ENCODE measurements at places on chromosomes 5 and 9. TPM values are rescaled to one million over a fixed set of nuclear protein-coding genes. Genes with fewer than 3 reads are reported as not detected.
A peak's percentile ranks its signal among the peaks of the same experiment; 100 is the strongest.

DNA sequence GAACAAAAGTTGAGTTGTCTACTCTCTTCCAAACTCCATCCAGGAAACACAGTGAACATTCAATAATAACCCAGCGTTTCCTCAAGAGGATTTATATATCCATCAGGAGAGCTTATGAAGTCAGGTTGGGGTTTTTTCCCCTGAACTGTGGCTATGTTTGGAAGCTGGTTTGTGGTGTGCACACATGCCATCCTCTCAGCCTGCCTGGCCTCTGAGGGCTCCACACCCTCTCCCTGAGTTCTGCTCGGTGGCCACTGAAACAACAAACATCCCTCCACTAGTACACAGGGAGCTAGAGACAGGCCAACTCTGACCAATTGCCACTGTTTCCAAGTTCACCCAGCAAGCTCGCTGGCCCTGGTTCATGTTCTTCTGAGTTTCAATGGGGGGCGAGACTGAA lies 35.7 kb downstream of the SMIM23 start:
- DNase-seq, result no peak

DNA sequence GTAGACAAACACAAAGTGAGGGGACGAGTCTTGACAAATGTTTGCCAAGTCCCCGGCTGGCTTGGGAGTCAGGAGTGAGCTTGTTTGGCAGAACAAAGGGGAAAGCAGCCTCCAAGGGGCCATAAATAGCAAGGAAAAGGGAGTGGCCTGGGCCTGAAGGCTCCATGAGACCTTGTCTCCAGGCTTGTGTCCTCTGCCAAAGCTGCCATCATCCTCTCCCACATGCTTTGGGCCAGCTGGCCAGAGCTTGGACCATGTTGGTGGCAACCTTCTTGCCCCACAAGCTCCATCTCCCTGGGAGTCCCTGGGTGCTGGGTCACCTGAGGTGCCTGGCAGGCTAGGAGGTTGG lies 13.3 kb upstream of the PITX1 start:
- no peak for DNase-seq

GRCh38 chr5:56298336-56299090 lies 65.4 kb upstream of the ANKRD55 start:
- DNase-seq, result no peak

DNA sequence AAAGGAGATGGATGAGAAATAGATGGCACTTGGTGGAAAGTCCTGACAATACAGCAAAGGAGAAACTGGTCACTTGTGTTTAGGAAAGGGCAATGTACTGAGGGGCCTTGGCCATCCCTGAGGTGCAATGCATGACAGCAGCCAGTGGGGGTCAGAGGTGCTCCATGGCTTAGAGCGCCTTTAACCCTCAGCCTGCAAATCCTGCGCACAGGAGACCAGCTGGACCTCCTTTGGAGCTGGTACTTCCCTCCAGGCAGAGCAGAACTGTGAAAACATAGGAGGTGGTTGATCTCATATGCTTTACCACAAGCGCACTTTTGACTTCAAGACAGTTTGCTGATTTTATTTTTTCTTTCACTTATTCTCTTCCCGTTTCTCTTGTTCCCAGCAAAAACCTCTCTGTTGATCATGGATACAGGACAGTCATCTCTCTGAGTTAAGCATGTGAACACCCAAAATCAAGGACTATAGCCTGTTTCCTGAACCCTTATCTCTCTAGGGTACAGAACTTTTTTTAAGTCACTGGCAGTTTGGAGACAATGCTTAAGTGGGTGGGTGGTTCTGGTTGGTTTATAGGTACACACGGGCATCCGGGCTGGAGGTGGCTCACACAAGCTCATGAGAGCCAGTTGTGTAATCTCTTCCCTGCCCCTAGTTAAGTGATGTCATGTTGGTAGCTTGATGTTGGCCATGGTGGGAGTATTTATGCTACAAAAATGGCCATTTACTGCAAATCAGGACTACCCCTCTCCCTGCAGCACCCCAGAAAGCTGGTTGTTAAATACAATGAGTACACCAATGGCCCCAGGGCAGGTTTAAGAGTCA lies 37.6 kb upstream of the ANKRD55 start:
- DNase-seq, result peak; percentile 69

DNA sequence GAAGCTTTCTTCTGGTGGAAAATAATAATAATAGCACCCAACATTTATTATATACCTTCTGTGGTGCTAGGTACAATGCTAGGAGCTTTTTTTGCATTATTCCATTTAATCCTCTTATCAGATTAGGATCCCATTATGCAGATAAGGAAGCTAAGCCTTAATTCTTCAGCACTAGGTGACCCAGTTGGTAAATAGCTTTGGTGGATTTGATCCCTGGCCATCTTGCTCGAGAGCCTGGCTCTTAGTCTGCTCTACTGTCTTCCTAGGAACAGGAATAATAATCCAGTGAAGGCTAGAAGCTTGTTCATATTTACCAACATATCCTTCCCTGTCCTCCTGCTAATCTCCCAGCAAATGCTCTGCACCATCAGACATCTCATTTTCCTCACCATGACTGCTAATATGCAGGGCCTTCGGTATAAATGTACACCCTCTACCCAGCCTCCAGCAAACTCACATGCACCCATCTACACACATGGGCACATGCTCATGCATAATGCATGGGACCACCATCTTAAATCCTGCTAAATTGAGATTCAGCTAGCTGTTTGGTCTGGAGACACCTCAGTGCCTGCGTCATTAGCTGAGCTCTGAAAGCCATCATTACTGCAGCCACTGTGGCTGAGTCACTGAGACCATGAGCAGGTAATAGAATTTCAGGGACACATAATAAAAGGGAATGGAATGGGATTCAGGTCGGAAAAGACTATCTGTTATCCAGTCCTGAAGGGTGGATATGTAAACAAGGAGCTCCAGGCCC lies 87.5 kb downstream of the TRIM32 start:
- DNase-seq, result no peak

- no peak for DNase-seq
Observed at GRCh38 chr9:136688274-136689107, 1.2 kb upstream of the AGPAT2 start.

DNA sequence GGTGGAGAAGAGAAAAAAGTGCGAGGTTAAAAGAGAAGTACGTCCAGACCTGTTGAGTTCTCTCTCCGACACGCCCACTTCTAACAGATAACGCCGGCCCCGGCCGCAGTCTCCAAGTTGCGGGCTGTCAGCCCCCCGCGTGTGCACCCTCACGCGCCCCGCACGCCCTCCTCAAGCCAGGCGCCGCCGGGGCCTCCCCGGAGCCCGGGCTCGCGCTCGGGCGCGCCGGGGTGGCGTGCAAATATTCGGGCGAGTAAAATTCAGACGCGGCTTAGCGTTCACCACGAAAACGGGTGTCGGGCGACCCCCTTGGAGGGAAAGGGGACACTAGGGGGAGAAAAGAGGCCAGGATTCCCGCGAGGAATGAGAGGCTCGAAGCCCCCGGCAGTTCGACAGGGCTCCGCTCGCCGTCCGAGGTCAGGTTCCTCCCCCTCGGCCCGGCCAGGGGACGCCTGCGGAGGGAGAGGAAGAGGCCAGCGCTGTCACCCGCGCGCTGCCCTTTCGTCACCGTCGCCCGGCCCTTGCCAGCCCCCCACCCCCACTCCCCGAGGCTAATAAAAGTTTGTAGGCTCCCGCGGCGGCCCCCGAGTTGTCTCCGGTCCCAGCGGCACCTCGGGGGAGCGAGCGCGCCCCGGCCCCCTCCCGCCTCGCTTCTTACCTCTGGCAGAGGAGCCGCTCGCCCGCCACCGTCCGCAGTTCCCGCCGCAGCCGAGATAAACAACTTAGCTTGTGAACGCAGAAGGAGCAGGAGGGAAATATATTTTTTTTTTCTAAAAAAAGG lies 743 bp downstream of the NR3C1 start:
- DNase-seq, result peak; percentile 28

DNA sequence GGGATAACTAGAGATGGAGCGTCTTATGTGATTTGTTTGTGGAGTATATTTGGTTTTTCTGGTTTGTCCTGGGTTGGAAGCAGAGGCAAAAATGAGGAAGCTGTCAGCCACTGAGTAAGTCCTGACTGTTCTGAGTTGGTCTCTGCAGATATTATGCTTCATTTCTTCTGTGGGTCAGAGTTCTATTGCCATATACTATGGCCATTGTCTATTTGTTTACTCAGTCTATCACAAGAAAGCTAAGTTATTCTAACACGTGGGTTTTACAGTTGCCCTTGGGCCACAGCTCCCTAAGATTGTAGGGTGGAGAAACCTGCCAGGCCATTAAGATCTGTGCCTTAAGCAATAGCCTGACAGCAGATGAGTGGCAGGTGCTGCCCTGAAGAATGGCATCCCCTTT lies 3.0 kb upstream of the CTSV start:
- no peak for DNase-seq

GRCh38 chr5:12392246-12392645 lies 488.0 kb upstream of the CTNND2 start:
- DNase-seq, result no peak

DNA sequence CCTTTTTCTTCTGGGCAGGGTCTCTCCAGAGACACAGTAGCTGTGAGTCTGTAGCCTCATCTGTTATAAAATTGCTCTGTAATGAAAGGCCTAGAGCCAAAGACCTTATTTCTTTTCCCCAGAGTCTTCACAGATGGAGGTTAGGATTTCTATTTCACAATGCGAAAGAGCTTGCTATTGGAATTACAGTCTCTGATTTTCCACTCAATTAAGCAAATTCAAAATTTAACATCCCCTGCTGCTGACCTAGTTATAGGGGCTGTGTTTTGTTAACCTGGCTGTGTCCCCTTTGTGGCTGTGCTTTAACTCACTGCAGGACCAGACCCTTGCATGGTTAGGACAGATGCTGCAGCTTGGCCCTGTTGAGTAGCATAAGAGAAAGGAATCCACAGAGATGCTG lies 190.3 kb upstream of the NMUR2 start:
- DNase-seq, result no peak

DNA sequence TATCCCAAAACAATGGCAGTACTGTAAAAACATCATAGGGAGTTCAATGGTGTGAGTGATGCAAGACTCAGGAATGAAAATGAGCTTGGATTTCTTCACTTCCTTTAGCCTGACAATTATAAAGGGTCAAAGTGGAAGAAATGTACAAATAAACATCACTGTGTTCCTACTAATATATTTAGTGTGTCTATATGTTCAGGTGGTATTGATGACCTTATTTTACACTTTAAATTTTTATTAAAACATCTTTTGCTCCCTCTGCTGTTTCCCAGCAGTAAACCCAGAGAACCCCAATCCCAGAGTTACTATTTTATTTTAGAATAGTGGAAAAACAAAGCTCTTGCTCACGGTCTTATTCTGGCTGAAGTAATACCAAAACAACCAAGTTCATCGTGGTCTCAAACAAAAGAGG lies 2.0 kb downstream of the LOX start:
- DNase-seq, result no peak

DNA sequence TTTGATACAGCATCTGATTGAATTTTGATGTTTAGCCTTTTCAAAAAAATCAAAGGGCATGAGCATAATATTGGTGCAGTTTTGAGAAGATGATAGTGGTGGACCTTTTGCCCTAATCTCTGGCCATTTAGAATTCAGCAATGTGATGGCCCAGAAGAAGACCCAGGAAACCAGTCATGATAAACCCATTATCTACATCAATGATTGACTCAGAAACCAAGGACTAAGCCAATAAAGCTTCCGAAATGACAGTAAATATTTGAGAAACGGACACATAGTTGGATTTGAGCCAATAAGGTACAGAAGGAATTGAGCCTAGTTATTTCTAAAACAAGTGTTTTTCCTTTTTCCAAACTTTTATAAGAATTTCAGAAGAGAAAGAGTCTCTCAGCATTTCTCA lies 1158.8 kb upstream of the DMAC1 start:
- DNase-seq, result no peak

DNA sequence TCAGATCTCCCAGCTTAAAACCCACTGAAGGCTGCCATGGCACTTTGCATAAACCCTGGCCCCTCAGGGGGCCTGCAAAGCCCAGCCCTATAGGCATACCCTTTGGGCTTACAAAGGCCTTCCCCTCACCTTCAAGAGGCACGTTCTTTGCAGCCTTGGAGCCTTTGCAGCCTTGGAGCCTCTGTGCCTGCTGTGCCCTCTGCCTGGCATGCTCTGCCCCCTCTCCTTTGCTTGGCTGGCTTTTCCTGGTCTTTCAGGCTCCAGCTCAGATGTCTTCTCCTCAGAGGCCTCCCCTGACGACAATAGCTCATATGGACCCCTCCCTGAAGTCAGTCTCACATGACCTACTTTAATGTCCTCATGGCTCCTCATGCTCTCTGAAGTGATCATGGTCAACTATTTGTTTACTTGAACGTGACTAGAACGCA lies 60.3 kb downstream of the CXXC5 start:
- no peak for DNase-seq

- DNase-seq, result no peak
Observed at GRCh38 chr5:174601946-174602345, 122.4 kb upstream of the MSX2 start.

DNA sequence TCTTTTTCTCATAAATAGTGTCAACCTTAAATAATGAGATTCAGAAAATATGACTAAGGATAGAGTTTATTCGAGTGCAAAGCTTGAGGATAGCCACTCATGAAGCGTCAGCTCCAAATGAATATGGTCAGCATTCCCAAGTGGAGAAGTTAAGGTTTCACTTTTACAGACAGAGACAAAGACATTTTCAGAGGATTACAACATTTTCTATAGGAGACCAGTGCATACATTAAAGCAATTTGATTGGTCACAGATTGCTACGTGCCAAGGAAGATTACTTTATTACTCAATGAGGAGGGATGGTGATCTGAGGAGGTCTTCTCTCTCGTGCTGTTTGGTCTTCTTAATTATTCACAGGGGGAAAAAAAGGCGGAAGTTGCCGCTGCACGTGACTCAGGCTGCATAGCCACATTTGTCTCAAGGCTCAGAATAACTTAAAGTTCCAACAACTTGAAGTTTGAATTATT lies 60.1 kb upstream of the SPATA31C2 start:
- DNase-seq, result no peak

DNA sequence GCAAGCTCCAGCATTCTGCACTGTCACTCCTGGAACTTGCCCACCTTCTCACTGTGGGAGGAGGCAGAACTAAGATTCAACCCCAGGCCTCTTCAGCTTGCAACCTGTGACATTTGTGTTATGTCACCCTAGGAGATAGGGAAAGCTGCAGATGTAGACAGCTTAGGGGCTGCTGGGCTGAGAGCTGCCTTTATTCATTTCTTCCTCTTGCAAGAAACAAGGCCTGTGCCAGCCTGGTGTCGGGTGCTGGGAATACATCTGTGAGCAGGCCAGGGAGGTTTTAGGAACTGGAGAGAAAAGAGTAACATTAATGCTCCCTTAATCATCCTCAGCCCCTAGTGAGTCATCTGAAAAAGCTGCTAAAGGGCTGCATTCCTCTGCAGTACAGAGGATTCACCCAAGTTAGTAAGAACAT lies 101.8 kb downstream of the FGF18 start:
- DNase-seq, result no peak

PPP3R2 gene
- not detected for polyA plus RNA-seq

GMCL2 gene
- polyA plus RNA-seq, result not detected

All from naive thymus-derived CD4-positive, alpha-beta T cell (primary cell).